ENCODE measurements at places on chromosomes 1 and 21.

DNA sequence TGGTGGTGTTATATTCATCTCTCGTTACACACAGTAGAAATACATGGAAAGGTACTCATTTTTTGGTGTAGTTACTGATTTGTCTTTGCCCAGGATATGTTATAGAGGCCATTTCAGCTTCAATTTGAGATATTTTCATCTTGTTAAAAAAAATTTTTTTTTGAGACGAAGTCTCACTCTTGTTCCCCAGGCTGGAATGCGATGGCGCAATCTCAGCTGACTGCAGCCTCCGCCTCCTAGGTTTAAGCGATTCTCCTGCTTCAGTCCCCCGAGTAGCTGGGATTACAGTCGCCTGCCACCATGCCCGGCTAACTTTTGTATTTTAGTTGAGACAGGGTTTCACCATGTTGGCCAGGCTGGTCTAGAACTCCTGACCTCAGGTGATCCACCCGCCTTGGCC is 19.0 kb downstream of the MORC3 start:
- no peak for DNase-seq

GRCh38 chr1:108758796-108759195 is 12.3 kb downstream of the STXBP3 start:
- no peak for DNase-seq

DNA sequence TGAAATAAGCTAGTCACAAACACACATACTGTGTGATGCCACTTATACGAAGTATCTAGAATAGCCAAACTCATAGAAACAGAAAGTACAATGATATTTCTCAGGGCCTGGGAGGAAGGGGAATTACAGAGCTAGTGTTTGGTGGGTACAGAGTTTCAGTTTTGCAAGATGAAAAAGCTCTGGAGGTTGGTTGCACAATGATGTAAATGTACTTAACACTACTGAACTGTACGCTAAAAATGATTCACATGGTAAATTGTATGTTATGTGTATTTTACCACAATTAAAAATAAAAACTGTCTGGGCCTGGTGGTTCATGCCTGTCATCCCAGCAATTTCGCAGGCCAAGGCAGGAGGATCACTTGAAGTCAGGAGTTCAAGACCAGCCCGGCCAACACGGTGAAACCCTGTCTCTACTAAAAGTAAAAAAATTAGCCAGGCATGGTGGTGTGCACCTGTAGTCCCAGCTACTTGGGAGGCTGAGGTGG is 15.3 kb upstream of the FHAD1 start:
- no peak for DNase-seq

GRCh38 chr1:184020855-184021254 is 16.7 kb downstream of the COLGALT2 start:
- no peak for DNase-seq

DNA sequence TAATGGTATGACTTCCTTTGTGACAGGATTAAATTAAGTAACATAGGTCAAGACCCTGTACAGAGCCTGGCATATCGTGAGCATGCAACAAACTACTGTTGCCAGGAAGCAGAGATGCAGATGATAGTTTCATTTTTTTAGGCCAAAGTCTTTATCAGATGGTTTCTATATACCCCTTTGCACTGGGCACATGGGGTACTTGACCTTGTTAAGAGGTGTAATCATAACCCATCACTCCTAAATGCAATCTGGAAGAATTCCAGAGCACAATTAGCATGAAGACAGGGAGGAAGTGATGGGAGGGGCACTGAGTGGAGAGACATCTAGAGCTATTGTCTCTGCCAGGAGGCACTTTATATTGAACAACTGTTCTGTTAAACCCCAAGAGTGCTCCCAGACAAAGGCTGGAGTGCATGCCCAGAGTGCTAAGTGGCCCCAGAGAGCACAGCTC is 22.1 kb downstream of the ZBTB17 start:
- no peak for DNase-seq

- no peak for DNase-seq
These were observed 5.2 kb downstream of the RCC1 start for GRCh38 chr1:28510970-28511440.

GRCh38 chr1:112807999-112808398 is 92.9 kb upstream of the PPM1J start:
- DNase-seq: no peak

DNA sequence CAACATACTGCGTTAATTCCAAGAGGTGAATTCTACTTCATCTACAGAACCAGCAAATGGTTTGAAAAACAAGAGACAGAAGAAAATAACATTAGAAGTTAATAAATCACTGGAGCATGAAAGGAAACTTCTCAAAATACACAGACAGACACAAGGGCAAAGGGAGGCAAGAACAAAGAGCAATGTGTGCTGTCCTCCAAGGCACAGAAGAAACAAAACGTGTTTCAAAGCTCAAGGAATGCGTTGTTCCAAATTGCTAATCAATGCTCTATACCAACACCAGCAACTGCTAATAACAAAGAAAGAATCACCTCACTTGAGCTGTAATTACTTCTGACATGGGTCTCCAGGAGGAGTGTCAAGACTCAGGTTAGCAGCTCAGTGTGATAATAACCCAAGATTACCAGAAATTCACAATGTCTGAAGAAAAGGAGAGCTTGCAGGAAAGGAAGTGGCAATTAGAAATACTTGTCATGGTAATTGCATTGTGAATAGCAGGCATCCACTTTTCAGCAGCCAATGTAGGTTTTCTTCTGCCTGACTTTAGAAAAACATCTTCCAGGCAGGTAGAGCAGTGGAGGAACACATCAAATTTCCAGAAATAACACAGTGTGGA is 175.4 kb downstream of the SEC16B start:
- no peak for DNase-seq

DNA sequence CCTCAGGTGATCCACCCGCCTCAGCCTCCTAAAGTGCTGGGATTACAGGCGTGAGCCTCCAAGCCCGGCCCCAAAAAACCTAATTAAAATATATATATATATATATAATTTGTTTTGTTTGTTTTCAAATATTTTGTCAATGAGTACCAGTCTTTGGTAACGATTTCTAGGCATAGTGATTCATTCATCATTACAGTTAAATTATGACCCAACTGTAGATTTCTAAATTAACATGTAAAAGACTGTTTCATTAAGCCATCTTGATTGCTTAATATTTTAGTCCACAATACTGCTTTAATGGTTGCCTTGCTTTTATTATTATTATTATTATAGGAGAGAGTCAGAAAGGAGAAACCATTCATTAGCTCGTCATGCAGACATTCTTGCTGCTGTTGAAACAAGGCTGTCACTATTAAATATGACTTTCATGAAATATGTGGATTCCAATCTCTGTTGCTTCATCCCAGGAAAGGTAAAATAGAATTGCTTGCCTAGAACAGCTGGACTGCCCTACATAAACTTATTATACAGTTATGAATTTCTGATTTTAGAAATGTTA is 19.9 kb downstream of the FBXO28 start:
- no peak for DNase-seq

DNA sequence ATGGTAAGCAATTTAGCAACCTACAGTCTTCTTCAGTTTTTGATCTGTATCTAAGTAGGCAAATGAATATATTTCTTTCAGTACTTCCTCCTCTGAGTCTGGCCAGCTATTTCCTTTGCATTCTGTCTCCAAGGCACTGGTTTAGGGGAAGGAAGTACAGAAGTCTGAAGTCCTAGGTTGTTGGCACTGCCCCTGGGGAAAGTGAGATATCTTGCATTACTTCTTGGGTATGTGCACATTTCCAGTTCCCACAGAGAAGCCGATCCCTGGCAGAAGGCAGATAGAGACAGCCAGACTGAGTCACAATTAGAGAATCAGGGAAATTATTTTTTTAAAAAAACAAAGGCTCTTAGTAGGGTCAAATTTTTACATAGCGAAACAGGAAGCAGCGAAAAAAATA is 98.8 kb downstream of the RASAL2 start:
- DNase-seq: no peak

- DNase-seq: no peak
These were observed 35.0 kb upstream of the GRHL3 start for GRCh38 chr1:24284156-24284471.

DNA sequence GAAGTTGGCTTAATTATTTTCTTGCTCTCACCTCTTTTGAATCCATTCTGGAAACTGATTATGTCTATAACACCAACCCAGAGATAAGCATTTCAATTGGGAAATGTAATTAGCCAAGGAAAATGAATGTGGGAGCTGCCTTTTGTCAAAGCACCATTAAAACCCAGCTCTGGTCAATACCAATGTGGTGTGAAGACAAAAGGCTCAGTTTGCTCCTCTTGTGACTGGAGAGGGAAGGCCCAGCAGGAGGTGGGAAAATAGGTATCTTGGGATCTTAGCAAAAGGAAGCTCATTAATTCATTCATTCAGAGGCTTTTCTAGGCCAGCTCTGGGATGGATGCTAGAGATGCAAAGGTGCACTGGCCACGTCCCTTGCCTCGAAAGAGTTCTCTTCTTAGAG is 75.0 kb upstream of the SELENON start:
- DNase-seq: no peak

- no peak for DNase-seq
These were observed 25.6 kb downstream of the MIS18A start for GRCh38 chr21:32253215-32253641.

- no peak for DNase-seq
These were observed 197.4 kb downstream of the GRIK3 start for GRCh38 chr1:36836916-36837315.

- no peak for DNase-seq
These were observed 538.0 kb upstream of the CAMK1G start for GRCh38 chr1:209045331-209046057.

DNA sequence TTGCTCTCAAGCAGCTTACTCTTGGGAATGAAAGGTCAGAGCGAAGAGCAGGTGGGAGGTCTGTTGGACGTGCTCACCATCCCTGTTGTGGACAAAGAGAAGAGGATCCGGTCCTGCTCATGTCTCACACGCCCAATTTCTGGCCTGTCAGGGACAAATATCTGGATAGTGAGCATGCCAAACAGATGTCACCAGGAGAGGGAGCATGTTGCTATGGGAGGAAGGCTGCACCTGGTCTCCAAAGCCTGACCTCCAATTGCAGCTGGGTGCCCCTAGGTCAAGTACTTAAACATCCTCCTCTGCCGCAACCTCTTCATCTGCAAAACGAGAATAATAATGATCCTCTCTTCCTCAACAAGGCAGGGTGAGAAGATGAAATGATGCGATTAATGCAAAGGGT is 53.4 kb downstream of the DMRTA2 start:
- no peak for DNase-seq

- no peak for DNase-seq
These were observed 11.6 kb upstream of the AKR7A3 start for GRCh38 chr1:19300211-19300610.

- DNase-seq: no peak
These were observed 175.2 kb downstream of the DSCAM start for GRCh38 chr21:40671716-40672115.

- DNase-seq: no peak
These were observed 1536.7 kb upstream of the B3GALT2 start for GRCh38 chr1:194723067-194723466.

DNA sequence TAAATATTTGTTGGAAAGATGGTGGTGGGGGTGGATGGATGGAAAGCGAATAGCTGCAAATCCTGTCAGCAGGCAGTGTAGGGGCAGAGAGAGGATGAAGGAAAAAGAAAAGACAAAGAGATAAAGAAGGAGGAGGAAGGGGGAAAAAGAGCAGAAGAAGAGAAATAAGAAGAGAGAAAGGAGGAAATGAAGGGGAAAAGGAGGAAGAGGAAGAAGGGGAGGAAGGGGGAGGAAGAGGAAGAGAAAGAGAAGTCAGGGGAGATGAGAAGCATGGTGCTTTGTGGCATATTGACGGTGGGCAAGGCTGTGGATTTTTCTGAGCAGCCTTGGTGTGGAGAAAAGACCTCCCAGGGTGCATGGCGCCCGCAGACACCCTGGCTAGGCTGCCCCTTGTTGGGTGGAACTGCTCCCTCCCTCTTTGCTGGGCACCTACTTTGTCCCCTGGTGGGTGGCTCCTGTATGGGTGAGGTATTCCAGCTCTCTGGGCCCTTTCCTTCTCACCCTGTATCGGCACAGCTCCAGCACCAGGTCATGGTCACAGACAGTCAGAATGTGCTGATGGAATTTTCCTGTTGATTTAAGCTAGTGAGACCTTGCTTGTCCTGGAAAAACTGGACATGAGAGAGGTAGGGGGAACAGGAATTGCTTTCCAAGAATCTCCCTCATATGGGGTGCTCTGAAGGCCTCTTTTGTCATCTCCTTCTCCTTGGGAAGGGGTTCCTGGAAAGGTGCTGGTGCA is 45.7 kb upstream of the TLR5 start:
- DNase-seq: no peak

DNA sequence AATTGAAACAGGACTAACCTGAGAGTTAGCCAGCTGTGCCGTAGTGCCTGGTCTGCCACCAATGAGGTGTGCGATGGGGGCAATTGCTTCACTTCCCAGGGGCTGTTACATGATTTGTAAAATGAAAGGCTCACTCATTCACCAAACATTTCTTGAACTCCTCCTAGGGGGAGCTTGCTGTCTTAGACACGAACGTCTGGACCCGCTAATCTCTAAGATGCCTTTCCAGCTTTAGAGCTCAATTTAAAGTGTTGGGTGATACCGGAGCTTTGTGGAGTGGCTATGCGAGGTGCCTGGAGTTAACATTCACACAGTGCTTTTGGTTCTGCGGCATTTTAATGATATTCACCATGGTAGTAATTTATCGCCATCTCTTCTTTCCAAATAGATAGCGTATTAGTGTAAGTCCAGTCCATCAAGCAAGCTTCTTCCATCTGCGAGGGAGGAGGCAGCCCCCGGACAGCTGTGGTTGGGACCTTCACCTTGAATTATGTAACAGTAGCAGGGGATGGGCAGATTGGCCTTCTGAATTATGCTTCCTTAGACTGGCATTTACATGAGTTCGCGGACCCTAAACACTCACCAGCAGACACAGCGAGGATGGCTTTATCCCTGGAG is 179.9 kb downstream of the ADSS2 start:
- no peak for DNase-seq

- DNase-seq: no peak
These were observed 96.9 kb downstream of the PAPPA2 start for GRCh38 chr1:176559878-176560277.

DNA sequence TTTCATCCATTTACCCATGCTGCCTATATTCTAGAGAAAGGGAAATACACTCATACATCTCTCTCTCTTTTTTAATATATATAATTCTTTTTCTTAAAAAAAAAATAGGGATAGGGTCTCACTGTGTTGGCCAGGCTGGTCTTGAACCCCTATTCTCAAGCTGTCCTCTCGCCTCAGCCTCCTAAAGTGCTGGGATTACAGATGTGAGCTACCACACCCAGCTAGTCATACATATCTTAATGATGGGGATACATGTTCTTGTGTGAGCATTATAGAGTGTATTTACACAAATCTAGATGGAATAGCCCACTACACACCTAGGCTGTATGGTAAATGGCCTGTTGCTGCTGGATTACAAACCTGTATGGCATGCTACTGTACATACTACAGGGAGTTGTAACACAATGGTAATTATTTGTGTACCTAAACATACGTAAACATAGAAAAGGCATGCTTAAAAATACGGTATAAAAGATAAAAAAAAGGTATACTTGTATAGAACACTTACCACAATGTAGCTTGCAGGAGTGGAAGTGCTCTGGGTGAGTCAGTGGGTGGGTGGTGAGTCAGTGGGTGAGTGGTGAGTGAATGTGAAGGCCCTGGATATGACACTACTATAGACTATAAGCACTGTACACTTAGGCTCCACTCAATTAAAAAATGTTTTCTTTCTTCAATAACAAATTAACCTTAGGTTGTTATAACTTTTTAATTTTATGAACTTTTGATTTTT is 72.9 kb downstream of the IVNS1ABP start:
- peak; percentile 9 for DNase-seq

GRCh38 chr1:109793486-109794318 is 30.0 kb upstream of the EPS8L3 start:
- peak; percentile 22 for DNase-seq

GRCh38 chr1:100428160-100428559 is 75.9 kb downstream of the CDC14A start:
- DNase-seq: no peak

GRCh38 chr1:15578921-15579682 is 5.7 kb downstream of the AGMAT start:
- DNase-seq: peak; percentile 10

Measured in activated T-cell treated with anti-CD3 and anti-CD28 coated beads for 1 hour (primary cell).